HTR-8/SVneo (cell line): ENCODE measurements at places on chromosomes 4 and X.
A peak's percentile ranks its signal among the peaks of the same experiment; 100 is the strongest.

DNA sequence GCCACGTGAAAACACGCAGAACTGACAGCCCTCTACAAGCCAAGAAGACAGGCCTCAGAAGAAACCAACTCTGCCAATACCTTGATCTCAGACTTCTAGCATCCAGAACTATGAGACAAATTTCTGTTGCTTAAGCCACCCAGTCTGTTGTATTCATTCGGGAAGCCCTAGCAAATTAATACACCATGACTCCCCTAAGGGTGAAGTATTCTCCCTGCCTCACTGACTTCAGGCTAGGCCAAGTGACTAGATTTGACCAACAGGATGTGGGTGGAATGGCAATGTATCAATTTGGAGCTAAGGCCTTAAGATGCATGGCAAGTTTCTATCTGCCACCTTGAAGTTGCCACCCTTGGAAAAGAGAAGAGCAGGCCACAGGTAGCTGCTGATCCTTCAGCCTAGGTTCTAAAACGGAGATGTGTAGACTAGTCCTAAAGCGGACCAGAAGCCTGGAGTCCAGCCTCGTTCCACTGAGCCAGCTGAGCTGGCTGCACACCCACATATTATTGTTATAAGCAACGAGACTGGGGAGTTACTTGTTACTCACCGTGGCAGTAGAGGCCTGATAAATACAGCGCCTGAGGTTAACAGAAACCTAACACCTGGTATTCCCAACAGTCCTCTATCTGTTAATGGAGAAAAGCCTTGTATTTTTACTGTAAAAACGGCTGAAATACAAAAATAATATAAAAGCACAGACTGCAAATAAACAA, 16.4 kb downstream of the SCARB2 start:
- DNase-seq: no peak

DNA sequence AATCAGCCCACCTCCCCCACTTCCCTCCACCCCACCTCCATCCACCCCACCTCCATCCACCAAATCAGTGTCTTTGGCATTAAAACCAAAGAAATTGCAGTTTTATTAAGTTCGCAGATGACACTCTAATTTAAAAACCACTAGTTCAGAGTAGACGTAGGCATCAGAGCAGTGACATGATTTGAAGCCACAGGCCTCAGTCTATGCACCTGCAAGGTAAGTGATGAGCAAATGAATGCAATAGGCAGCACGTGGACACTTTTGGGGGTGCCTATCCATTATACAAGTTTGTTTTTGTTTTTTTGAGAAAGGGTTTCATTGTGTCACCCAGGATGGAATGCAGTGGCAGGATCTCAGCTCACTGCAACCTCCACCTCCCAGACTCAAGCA, 88.0 kb upstream of the TRIM2 start:
- no peak for DNase-seq

GRCh38 chrX:149630681-149631233, 835 bp downstream of the TMEM185A start:
- DNase-seq: no peak

DNA sequence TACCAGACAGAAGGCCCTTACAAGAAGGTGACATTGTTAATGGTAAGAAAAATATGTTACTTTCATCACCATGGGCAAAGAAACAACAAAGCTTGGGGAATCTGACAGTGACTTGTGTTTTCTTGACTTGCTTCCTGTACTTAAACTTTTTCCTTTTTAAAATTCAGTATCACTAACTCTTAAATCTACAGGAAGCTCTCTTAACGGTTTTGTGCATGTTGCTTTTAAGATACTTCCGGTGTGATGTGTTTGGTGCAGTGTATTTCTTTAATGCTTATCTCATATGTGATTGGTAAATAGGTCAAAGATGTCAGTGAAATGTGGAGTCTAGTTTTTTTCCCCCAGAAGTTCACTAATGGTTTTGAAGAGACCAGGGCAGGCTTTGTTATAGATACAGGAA, 45.2 kb downstream of the ADH5 start:
- DNase-seq: no peak

DNA sequence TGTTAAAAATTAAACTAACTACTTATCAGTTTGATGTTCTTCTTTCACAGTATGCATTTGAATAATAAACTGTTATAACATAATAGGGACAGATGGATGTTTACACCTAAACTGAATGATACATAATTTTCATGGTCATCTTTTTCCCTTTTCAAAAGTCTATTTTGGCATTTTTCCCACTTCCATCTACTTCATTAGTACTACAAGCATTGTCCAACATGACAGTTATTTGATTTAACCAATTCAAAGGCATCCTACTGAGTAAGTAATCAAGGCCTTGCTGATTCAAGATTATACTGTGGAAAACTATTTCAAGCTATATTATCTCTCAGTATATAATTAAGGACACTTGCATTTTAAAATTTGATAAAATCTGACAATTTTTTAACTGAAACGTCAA, 212.9 kb downstream of the FAT4 start:
- no peak for DNase-seq

GRCh38 chr4:36020351-36020750, 224.0 kb downstream of the ARAP2 start:
- DNase-seq: no peak

DNA sequence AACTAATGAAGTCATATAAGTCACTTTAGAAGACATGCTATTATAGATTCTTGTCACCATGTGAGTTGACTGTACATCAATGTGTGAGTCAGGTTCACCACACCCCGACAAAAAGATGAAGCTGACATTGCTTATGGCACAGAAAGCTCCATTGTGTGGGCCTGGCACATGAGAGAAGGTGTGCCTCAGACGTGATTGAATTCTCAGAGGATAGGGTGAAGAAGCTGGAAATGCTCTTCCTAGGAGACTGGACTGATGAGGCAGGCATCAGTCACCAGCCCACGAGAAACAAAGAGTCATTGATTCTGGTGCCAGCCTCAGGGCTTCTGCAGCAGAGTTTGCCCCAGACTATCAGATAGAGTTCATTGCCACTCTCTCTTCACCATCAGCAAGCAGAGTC, 35.9 kb upstream of the LRAT start:
- DNase-seq: no peak

- DNase-seq: peak; percentile 13
These were observed 227.7 kb downstream of the VEGFC start for GRCh38 chr4:176565049-176565448.

DNA sequence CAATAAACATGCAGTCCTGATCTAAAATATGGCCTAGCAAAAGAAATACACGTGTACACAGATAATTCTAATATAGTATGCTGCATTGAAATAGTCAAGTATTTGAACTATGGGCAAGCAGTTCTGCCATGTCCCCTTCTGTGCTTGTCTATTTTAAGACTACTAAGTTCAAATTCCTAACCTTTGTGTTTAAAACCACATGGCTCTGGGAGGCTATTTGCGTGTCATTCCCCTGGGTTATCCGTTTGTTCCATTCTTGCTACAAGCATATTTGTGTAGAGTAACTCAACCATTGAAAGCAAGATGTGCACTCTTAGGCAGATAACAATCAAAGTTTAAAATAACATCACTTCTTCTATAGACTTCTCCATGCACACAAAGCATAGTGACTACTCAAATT, 25.4 kb upstream of the TBC1D1 start:
- no peak for DNase-seq

DNA sequence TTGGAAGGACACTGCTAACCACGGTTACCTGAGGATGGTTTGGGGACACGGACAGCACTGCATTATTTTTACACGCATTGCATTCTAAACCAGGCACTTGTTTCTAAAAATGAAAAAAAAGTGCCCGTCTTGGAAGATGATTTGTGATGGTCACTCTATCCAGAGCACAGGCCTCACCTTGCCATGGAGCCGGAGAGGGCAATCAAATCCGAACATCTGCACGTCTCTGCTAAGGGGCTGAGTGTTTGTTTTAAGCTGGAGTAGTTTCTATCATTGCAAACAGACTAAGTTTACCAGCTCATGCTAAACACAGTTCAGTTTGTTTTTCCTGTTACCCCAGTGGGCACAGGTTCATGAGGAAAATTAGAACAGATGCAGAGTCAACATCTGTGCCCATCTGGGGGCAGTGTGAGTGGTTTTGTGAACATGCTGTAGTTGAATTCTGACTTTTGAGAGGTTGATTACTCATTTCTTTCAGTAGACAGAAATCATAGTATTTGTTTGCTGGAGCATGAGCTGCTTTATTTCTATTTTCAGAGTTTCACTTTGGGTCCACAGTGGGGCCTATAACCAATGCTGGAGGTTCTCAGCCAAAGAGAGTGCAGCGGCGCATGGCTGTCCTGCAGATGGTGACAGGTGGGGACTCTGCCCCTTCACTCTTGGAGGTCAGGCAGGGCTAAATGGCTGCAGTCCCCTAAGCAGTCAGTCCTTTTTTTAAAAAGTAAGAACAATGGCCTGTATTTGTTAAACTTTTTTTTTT, 65.4 kb upstream of the ENPP6 start:
- DNase-seq: no peak

GRCh38 chrX:41145920-41146608, 60.8 kb downstream of the USP9X start:
- DNase-seq: peak; percentile 8

- DNase-seq: no peak
These were observed 25.8 kb downstream of the SPIN3 start for GRCh38 chrX:56969559-56969958.

DNA sequence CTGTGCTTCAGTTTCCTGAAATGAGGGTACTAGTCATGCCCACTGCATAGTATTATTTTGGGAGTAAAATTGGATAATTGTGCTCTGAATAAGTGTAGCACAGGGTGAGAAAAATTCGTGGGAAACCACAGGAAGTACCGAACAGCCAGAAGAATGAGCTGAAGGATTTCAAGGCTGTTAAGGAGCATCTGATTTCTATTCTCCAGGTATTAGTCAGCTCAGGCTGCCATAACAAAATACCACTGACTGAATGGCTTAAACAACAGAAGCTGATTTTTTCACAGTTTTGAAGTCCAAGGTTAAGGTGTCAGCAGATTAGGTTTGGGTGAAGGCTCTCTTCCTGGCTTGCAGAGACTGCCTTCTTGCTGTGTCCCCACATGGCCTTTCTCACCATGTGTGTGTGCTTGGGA, 41.9 kb downstream of the WWC2 start:
- no peak for DNase-seq

- DNase-seq: peak; percentile 61
These were observed 41.0 kb upstream of the SH3RF1 start for GRCh38 chr4:169311643-169312365.

DNA sequence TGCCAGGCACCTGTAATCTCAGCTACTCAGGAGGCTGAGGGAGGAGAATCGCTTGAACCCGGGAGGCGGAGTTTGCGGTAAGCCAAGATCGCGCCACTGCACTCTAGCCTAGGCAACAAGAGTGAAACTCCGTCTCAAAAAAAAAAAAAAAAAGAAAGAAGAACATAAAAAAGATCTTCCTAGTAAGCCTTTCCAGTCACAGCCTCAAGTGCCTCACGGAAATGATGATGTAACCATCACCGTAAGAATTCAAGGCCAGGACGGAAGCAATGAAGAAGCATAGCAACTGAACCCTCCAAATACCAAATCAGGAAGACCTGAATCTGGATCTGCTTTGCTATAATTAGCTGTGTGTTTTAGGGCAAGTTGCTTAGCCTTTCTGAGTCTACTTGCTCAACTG, 28.8 kb downstream of the RBM47 start:
- DNase-seq: no peak

DNA sequence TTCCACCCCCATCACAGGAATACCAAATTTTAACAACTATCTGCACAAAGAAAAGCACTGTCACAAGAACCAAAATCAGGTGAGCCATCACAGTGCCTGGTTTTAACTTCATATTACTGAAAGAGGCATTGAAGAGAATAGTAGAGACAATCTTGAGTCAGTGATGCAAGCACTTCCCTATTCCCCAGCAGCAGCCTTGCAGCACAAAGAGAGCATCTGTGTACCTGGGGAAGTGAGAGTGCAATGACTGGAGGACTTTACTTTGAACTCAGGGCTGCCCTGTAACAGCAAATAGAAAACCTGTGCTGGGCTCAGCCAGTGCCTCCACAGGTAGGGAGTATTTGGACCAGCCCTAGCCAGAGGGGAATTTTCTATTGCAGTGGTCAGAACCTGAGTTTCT, 361.8 kb downstream of the TEX13C start:
- no peak for DNase-seq

DNA sequence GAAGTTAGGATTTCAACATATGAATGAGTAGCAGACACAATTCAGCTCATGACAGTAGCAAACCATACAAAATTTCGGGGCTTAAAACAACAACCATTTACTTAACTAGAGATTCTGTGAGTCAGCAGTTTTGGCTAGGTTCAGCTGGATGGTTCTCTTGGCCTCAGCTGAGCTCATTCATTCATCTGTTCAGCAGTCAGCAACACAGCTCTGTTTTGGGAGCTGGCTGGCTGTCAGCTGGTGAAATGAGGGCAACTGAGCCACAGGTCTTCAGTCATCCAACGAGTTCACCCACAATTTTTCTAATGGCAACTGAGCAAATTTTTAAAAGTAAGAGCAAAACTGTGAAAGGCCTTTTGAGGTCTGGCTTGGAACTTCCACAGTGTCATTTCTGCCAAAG, 2005.1 kb upstream of the AGA start:
- DNase-seq: no peak

DNA sequence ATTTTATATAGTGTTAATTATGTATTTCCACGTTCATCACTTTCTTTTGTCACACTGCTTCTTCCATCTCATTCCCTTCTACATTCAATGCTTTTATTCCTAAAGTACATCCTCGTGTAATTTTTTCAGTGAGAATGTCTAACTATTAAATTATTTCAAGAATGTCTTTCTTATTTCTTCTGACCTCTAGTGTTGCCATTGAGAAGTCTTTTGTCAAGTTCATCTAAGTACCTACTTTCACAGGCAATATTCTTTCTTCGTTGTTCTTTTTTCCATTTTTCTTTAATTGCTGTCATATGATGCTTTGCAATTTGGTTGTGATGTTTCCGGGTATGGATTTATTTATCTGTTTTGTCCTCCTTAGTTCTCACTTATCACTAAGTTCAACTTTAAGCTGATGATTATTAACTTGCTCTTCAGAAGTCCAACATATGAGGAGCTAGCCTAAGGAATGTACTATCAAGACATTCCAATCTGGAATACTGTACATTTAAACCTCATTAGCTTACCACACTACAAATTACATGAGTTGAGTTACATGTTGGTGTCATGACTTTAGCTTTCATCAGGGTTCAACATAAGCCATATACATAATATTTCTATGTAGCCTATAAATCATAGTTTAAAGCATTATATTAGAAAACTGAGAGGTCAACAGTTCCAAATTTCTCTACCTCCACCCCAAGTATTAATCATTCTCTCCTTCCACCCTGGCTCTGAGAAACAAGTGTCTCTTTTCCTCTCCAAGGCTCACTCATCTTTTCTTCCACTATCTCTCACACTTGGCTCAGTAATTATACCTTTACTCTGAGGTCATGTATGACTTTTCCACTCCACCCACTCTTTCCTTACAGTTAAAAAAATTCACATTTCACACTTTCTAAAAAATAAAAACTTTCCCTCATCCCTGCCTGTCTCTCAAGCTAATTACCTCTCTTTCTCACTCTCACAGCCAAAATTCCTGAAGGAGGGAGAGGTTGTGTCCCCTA, 81.5 kb downstream of the COX18 start:
- DNase-seq: no peak

DNA sequence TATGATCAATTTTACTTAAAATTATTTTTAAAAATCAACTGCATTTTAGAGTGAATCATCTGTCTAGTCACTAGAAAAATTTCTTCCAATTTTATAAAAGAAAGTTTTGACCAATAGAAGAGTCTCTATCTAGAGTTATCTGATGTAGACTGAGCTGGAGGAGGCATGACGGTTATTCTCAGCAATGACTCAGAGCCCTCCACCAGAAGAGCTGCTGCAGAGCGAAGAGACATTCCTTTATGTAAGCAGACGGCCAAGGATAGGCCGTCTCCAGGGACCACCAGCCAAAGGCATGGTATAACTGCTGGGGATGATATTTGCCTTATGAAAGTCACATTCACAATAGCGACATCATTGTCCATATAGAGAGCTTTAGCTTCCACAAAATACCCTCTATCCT, 23.0 kb downstream of the LDB2 start:
- no peak for DNase-seq
